ENCODE measurements at places on chromosomes 12 and 14.

GRCh38 chr12:18261906-18262305 is 588 bp downstream of the PIK3C2G start:
- DNase-seq: no peak

GRCh38 chr14:44657203-44657602 is 150.1 kb upstream of the FSCB start:
- no peak for DNase-seq

DNA sequence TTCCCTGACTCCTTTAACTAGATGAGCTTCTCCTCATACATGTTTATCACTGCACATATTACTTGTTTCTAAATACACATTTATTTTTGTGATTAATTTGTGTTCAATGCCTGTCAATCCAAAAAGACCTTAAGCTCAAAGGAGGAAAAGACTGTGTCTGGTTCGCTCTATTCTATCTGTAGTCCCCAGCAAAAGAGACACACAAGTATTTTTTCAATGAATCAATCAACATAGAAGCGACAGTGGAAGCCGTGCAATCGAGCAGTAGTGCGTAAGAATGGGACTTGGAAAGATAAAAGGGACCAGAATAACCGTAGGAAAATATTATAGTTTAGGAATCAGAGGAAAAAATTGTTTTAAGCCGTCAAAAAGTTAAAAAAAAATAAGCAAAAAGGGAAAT is 951 bp downstream of the WDHD1 start:
- DNase-seq: no peak

- DNase-seq: no peak
These were observed 18.9 kb downstream of the CCND2 start for GRCh38 chr12:4292341-4293073.

- no peak for DNase-seq
These were observed 87.4 kb upstream of the FZD10 start for GRCh38 chr12:130074661-130075406.

DNA sequence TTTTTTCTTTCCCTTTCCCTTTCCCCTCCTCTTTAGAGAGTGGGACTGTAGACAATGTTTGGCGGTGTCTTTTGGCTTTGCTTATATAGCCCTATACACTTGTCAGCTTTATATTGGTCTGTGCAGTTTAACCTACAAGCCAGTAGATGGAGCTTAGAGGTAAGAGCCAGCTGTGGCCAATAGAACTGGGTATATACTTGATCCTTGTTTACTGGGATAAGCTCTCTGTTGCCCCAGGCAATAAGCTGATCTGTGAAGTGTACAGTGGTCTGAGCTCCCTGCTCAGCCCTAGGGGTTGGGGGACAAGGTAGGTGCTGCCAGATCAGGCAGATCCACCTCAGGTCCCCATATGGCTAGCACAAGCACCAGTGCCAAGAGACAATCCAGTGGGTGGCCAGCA is 434.1 kb downstream of the NOVA1 start:
- no peak for DNase-seq

GRCh38 chr14:71133296-71133695 is 226.0 kb downstream of the PCNX1 start:
- no peak for DNase-seq

- no peak for DNase-seq
These were observed 19.8 kb downstream of the ERG28 start for GRCh38 chr14:75640876-75641275.

DNA sequence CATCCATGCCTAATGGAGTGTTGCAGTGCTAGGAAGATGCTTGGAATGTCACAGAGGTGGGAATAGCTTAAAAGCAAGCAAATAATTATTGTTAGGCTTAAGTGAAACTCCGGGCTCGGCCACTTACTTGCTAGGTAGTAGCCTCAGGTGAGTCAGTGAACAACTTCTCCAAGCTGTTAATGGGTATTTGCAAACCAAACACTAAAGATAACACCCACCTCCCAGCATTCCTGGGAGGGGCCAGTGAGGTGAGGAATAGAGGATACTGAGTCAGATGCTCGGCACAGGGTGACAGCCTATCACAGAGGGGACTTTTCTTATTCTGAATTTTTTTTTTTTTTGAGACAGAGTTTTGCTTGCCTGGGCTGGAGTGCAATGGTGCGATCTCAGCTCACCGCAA is 151.2 kb upstream of the RFLNA start:
- DNase-seq: no peak

GRCh38 chr14:20631880-20632389 is 9.6 kb downstream of the OR6S1 start:
- DNase-seq: no peak

DNA sequence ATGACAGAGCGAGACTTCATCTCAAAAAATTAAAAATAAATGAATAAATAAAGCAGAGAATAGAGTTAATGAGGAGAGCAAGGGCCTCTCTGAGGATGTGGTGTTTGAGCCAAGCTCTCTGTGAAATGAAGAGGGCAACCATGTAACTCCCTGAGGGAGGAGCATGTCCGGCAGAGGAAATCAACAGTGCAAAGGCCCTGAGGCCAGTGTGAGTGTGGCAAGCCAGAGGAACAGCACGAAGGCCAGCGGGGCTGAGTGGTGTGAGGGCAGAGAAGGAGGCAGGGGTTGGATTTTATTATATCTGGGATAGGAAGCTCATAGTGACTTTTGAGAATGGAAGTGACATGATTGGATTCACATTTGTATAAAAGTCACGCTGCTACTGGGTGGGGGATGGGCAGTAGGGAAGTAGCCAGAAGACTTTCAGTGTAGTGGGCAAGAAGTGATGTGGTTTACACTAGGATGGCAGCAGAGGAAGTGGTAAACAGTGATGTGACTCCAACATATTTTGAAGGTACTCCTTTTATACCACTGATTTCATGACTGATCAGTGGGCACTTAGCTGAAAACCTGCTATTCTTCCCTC is 10.3 kb upstream of the LRP1-AS start:
- no peak for DNase-seq

DNA sequence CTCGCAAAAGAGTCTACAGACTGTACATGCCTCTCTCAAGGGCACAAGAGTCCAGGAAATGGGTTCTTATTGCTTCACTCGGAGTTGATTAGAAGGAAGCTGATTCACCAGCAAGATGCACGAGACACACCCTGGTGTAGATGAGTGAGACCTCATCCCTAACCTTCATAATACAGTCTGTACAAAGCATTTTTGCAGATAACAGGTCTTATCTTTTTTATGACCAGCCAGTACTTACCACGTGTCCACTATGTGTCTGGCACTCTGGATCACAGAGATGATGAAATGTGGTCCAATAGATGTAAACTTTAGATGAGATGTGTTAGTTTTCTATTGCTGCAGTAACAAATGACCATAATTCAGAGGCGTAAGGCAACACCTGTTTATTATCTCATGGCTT is 53.4 kb upstream of the PWP1 start:
- no peak for DNase-seq

Data from stimulated activated CD4-positive, alpha-beta T cell treated with anti-CD3 and anti-CD28 coated beads, Interleukin-4, amount 100 ng/mL, for 4 hours (primary cell).